ENCODE measurements at places on chromosomes 2 and 18.
A peak's percentile ranks its signal among the peaks of the same experiment; 100 is the strongest.

DNA sequence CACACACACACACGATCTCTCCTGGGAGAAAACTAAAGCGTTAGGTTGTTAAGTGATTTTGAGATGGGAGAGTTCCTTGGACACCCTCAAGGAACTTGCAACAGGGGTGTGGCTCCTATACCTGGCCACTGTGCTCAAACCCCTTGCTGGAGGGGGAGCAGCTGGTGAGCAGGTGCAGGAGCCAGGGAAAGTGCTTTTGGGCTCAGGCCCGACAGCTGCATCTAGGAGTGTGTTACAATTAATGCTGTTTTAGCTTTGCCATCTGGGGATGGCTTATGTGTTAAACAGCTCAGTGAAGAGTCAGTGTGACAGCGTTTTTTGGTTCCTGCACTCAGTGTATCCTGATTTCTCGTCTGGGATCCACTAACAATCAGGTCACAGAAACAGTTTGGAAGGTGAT, 510.8 kb downstream of the TRIB2 start:
- DNase-seq, result no peak

DNA sequence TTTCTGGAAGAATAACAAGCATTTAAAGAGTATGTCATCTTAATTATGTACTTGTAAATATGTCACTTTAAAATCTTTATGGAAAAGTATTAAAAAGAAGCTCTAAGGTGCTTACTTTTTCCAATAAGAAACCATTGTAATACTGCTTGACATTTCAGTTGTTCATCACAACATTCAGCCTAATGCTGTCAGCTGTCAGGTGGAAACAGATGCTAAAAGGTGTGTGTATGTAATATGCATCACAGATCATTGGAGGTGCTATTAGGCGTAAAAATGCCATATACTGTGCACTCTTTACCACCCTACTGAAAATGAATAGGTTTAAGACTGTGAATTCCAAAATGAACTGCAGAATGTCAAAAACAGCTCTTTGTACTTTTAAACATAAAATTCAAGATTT, 40.3 kb downstream of the METTL8 start:
- DNase-seq, result no peak

DNA sequence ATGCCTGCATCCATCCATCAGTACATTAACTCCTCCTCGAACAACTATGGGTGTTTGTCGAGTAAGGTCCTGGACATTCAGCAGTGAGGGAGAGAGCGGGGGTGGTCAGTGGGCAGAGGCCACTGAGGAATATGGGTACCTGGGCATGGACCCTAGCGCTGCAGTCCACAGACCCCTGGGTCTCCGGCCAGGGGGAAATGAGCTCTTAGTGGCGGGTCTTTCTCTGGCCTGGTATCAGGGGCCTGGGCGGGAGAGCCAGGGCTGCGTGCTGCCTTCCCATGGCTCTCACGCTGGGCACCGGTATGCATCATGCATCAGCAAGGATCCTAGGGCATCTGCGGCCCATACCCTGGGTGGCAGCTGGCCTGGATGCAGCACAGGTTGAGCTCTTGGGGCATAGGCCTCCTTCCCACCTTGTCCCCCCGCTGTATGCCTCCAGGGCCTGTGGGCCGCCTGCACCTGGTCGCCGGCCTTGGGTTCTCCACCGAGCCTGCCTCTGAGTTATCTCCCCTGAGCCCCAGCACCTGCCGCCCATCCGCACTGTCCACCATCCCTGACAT, 1.3 kb upstream of the MOCOS start:
- no peak for DNase-seq

GRCh38 chr18:5180254-5180653, 16.8 kb downstream of the AKAIN1 start:
- no peak for DNase-seq

DNA sequence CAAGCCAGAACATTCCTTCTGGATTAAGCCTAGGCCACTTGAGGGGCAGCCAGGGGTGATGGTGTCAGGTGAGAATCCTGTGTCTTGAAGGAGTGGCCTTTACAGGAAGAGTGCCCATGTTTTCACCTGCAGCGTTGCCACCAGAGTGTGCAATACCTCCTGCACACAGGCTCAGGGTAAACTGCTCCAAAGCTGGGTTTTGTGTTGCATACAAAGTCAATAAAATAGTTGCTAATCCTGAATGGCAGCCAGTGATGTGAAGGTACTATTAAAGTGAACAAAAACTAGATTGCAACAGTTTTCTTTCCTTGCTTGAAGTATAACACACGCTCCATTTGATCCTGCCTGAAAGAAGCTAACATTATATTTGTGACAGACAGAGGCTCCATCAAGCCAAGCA, 64.4 kb upstream of the NRP2 start:
- no peak for DNase-seq

GRCh38 chr2:109239720-109240119, 110.7 kb downstream of the SH3RF3 start:
- peak; percentile 14 for DNase-seq

DNA sequence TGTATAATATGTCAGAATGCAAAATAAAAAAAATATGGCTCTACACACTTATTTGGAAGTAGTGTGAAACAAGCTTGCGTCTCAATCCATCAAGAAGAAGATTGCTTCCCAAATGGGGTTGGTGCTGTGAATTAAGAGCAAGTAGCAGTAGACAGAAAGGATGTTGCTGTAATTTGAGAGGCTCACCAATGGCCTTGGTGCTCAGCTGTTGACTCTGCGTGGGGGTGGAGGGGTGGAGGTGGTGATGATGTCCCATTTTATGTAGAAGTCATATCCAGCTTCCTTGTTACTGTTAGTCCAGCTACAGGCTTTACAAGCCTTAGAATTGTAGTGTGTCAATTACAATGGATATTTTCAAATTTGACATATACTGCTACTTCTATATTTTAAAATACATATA, 223.4 kb upstream of the RND3 start:
- DNase-seq, result no peak

- DNase-seq, result peak; percentile 3
Measured at GRCh38 chr2:123953846-123954245, 71.2 kb upstream of the CNTNAP5 start.

DNA sequence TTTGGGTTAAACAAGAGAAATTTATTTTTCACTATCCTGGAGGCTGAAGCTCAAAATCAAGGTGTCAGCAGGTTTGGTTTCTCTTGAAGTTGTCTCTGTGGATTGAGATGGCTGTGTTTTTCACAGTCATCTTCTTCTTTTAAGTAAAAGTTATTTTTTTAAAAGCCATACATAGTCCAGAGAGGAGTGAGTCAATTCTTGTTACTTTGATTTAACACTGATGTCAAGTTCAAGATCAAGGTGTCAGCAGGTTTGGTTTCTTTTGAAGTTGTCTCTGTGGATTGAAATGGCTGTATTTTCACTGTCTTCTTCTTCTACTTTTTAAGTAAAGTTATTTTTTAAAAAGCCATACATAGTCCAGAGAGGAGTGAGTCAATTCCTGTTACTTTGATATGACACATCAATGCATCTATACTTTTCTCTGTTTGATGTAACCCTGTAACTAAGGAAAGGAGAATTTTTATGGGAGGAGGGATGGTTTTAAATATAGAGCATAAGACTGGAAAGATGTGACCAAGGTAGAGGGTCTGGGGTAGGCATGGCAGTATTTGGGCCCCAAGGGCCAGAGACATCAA, 22.5 kb upstream of the RASGRP3 start:
- DNase-seq, result no peak

GRCh38 chr2:48452108-48452507, 77.8 kb upstream of the STON1 start:
- DNase-seq, result peak; percentile 17

DNA sequence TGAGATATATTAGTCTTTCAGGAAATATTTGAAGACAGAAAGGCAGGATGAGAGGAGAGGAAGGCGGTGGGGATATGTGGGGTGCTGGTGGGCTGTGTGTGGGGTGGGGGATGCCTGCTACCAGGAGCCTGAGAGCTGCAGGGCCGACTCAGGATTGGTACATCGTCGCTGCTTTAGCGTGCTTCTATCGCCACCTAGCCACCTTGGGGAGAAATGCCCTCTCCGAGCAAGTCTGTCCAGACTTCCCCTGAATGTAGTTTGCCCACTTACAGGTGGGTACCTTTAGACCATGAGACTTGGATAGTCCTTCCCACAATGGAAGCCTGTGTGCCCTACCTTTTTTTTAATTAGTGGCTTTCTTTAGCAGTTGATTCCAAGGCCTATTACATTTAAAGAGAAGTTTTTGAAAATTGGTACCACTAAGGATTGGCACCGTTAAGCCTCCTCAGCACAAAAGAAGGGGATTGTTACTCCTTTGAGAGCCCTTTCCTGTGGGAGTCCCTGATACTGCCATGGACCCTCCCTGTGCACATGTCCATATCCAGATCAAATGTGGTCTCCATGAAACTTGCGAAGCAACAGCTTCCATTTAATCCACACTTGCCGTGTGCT, 114.1 kb upstream of the NDUFV2 start:
- DNase-seq, result peak; percentile 56

DNA sequence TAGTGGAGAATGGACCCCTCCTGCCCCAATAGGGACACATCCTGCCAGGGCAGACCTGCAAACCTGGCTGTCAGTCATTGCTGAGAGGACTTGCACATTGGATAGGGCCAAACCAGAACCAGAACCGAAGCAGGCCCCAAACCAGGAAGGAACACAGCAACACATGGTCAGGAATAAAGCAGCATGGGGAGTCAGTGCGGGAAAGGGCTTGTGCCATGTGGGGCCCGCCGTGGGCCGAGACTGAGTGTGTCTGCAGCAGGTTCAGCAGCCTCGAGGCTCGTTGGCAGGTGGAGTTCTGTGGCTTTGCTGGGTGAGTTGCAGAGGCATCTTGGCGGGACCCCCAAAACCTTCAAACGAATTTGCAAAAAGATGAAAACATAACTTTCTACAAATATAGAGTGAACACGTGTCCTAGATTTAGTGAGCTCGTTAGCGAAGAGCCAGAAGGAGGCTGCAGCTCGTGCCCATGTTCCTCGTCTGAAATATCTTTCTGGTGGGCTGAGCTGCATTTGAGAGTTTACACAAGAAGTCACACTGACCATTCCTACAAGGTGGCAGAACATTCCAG, 44.9 kb upstream of the LDLRAD4 start:
- no peak for DNase-seq

DNA sequence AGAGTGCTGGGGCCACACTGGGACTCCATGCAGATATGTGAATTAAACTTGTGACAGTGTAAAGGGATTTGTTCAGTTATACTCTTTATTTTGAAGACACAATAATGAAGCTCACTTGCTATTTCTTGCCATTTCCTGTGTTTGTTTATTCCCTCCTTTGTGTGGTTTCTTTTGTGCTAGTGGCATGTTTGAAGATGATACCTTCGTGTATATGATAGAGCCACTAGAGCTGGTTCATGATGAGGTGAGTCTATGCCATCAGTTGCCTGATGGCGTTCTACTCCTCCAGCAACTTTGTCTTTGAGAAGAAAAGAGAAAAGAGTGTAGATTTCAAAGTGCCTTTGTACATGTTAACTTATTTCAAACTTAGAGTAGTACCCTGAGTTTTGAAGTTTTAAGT, 99.2 kb upstream of the FAM237A start:
- no peak for DNase-seq

- no peak for DNase-seq
Measured at GRCh38 chr2:107001964-107002696, 116.2 kb upstream of the ST6GAL2 start.

- no peak for DNase-seq
Measured at GRCh38 chr2:127607399-127607908, 38.5 kb upstream of the GPR17 start.

- peak; percentile 29 for DNase-seq
Measured at GRCh38 chr2:169715379-169716237, 18.0 kb upstream of the KLHL23 start.

DNA sequence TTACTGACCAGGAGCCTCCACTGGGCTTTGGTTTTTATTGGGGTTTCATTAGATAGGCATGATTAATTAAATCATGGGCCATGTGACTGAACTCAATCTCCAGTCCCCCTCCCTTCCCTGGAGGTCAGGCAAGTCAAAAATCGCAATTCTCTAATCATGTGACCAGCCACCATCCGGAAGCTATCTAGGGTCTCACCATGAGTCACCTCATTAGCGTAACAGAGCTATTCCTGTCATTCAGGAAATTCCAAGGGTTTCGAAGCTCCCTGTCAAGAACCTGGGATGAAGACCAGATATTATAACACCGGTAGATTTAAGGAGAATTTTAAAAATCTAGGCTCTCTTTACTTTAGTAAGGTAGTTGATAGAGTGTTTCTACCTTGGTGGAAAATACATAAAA, 180.3 kb upstream of the TCF4 start:
- no peak for DNase-seq

DNA sequence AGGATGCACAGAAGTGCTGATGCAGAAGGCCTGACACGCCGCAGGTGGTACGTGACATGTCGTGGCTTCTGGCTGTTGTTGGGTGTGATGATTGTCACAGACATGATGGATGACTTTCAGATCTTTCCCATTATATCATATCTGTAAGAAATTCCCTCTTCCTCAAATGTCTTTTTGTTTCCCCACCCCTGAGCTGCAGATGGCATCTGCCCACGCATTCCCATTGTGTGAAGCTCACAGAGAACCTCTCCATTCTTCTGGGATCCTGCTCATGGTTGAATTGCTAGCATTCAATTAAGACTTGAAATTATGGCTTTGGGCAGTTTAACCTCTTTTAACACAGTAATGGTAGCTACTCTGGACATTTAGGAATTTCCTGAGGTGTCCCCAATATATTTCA, 28.3 kb upstream of the EPHA4 start:
- DNase-seq, result no peak

DNA sequence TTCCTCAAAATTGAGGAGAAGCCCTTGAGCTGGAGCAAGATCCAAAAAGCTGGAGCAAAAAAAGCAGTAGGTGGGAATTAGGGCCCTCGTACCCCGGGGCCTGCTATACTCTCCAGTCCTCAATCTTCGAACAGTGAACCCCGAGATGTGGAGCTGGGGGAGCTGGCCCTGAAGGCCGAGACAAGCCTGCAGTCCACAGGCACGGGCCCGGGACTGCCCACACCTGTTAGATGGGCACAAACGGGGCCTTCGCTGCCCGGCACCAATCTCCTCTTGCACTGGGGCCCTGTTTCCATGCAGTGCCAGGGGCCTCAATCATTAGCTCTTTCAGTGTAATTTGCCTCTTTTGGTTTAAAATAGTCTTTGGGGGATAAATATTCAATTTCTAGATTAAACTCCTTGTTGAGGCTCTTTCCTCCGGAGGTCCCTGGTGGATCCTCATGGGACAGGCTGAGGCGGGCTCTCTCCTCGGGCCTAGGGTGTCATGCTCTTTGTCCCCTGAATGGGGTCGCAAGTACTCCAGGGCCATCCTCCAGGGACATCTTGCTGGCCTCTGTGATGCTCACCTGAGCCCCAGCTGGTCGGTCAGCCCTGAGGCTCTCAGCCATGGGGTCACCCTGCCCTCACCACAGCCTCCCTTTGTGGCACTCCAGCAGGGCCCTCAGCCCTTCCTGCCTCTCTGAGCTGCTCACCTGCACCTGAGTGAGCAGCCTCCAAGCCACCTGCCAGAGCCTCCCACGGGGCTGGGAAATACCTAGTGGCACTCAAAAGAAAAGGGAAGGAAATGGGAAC, 223.6 kb downstream of the ALPK2 start:
- no peak for DNase-seq

DNA sequence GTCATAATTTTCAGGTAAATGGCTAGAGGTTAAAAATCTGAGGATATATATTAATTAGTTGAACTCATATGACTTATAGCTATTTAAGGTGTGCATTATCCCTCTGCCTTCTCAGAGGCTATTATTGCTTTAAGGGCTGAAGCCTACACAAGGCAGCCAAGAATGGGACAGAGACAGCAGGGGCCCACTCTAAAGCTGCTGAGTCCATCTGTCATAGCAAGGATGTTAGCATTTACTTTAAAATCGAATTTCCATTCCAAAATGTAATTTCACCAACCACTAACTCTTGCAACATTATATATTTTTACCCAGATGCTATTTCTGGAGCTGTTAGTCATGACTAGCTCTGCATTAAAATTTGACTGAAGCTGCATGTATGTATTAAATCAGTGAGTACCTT, 236.3 kb upstream of the FSIP2 start:
- no peak for DNase-seq

GRCh38 chr2:80687524-80687923, 383.0 kb upstream of the LRRTM1 start:
- DNase-seq, result no peak
